ENCODE measurements at places on chromosomes 4 and X.

DNA sequence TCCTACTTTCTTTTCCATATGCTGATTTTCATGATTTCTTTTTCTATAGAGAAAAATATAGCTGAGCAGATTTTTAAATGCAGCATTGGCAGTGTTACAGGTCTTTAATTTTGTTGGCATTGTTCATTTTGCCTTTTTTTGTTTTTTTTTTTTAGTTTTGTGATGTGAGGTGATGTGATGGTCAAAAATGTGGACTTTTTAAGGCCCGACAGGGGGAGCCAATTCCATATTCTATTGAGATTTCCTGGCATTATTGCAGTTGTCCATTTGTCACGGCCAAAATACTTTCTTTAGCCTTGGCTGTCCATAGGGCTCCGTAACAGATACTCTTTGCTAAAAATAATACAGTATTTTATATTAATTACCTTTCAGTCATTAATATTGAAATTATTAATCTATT, 47.8 kb downstream of the SLIT2 start:
- peak; percentile 41 for DNase-seq

DNA sequence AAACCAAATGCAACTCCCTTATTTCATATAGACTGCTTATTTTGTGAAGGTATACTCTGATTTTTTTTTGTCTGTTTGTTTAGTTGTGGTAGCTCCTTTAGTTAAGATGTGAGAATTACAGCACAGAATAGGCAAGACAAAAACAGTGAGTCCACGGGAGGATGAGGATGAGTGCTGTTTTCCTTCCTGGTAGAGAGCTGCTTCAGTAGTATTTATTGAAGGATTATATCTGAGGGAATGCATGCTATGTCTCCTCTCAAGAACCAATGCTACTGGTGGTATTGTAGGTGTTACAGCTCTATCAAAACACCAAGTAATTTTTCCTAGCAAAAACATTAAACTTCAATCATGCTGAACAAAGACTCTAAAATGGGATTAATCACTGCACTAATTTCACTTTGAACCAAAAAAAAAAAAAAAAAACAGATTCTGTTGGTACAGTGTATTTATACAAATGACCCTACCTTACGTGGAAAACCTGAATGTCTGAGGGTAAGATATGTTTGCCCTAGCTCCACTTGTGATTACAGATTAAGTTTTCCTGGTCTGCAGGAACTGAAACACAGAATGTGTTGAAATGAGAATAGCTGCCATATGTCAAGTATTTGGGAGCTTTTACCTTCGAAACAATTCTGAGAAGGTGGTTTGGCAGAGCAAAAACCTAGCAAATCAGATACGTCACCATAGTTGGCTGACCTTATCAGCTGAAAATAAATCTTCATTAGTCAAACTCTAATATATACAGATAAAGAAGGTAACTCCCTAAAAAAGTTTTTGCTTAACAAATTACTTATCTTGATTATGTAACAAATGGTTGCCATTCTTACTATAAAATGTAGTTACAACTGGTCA, 40.3 kb downstream of the PPP3CA start:
- no peak for DNase-seq

DNA sequence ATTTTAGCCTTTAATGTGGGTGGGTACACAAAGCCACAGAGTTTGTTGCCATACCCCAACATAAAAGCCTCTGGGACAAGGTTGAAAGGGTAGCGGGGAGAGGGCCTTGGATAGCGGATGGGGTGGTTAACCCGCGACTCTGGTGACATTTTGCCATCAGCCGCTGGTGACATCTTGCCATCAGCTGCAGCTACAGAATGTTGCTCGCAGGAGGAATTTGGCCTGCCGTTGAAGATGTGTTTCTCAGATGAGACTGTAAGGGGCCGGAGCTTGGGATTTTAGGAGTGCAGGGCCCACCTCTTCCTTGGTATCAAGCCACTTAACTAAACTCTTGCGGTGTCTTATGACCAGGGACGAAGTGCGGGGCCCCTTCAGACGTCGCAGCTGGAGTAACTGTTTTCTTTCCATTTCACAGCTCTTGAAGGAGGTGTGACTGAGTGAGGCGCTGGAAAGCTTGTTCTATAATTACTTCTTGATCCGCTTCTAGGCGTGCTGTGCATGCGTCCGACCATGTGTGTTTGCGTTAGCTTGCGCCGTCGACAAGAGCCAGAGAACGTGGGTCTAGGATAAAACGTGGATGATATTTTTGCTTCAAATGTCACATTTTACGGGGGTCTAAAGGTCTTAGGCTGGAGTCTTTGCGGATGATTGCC, 820 bp upstream of the RASL11B start:
- DNase-seq, result no peak

DNA sequence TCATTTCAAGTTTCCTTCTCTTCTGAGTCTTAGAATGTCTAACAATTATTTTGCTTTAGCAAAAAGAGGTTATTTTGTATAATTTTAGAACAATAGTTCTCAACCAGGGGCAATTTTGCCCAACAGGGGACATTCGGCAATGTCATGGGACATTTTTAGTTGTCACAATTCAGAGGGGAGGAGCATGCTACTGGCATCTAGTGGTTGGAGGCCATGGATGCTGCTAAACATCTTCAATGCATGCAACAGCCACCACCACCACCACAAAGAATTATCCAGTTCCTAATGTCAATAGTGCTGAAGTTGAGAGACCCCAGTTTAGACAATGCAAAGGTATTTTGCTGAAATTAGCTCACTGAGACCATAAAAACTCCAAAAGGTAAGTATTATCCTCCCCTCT, 122.5 kb downstream of the ARHGAP6 start:
- no peak for DNase-seq

DNA sequence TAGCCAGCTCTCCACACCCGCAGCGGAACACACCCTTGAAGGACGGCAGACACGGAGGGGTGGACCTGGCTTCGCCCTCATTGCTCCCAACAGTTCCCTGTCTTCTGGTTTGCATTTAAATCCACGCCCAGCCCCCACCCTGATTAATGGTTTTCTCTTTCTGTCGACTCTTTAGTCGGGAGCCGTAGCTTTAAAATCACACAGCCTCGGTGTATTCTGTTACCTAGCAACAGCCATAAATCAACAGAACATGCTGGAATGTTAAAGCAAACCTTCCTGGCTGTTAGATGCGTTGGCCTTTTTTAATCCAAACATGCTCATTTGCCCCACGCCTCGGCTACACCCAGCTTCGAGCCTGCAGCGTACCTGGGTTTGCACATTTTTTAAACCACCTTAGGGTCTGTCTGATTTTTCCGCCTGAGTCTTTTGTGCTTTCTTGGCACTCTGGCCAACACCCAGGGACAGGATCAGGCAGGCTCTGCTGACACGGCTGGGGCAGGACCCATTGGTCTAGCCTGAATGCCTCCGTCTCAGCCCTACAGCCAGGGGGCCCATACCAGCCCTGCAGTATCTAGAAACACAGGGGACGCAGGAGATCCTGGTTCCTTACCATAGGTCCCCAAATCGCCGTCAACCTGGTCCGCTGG, 21.4 kb upstream of the PPP2R2C start:
- peak; percentile 12 for DNase-seq

DNA sequence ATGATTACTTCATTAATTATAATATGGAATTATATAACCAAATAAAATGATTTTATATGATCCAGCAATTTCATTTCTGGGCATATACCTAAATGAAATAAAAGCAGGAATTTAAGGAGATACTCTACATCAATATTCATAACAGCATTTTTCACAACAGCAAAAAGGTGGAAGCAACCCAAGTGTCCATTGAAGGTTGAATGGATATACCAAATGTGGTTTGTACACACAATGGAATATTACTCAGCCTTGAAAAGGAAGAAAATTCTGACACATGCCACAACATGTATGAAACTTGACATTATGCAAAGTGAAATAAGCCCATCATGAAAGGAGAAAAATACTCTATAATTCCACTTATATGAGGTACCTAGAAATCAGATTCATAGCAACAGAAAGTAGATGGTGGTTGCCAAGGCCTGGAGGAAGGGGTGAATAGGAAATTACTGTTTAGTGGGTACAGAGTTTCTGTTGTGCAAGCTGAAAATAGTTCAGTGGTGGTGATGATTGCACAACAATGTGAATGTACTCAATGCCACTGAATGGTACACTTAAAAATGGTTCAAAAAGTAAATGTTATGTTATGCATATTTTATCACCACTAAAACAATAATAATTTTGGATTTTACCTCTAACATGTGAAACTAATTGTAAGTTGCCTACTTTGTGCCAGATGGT, 471.5 kb downstream of the SPRY1 start:
- DNase-seq, result peak; percentile 27

DNA sequence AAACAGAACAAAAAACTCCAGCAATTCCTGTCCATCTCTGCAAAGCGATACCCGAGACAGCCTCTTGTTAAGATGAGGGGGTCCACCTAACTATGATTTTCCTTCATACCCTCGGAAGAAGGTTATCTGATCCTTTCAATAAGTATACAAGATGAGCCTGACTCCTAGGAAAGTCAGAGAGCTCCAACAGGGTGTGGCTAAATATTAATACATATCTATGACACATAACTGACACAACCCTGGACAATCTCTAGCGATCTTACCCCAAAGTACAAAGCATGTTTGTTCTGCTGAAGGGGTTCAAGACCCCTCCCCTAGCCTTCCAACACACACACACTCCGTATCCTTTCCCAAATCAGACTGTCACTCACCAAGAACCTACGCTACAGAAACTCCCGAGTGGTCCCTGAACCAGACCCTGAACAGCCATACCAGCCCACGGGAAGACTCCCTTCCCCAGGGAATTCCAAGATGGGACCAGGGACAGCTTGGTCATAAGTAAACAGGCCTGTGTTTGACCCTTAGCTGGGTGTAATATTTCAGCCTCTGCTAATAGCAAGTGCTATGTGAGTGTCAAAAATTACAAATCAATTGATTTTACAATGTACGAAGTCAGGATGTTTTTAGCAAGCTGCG, 110.3 kb downstream of the PRKX start:
- DNase-seq, result no peak

DNA sequence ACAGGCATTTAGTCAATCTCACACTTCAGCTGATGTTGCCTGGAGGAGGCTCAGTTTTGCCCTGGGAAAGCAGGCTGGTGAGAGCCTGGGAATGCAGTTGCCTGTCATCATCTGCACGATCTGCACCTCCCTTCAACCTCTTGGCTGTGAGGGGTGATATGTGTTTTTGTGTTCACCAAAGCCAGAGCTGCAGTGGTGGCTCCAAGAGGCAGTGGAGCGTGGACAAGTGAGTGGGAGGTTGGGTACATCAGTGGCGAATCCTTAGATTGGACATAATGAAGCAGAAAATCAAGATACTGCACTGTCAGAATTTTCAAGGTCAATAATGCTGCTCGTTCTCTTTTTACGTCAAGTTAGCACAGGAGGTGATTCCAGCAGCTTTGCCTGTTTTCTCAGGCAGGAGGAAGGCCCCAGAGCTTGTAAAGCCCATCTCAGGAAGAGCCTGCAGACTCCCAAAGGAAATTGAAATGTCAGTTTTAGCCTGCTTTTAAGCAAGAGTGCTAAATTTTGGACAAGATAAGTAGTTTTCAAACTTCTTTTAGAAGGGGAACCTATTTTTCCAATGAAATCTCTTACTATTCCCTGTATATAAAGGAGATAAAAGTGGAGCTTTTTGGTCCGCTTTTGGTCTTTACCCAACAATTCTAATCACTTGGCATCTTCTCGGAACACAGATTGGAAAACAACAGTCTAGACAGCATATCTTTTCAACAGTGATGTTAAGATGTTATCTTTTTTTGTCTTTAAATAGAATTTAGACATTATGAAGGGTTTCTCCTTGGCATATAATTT, 92.8 kb downstream of the FRAS1 start:
- no peak for DNase-seq

- peak; percentile 99 for DNase-seq
These were observed 78.3 kb upstream of the ATXN3L start for GRCh38 chrX:13397878-13398818.

- DNase-seq, result peak; percentile 17
These were observed 116.6 kb downstream of the ARHGAP24 start for GRCh38 chr4:85591406-85592098.

DNA sequence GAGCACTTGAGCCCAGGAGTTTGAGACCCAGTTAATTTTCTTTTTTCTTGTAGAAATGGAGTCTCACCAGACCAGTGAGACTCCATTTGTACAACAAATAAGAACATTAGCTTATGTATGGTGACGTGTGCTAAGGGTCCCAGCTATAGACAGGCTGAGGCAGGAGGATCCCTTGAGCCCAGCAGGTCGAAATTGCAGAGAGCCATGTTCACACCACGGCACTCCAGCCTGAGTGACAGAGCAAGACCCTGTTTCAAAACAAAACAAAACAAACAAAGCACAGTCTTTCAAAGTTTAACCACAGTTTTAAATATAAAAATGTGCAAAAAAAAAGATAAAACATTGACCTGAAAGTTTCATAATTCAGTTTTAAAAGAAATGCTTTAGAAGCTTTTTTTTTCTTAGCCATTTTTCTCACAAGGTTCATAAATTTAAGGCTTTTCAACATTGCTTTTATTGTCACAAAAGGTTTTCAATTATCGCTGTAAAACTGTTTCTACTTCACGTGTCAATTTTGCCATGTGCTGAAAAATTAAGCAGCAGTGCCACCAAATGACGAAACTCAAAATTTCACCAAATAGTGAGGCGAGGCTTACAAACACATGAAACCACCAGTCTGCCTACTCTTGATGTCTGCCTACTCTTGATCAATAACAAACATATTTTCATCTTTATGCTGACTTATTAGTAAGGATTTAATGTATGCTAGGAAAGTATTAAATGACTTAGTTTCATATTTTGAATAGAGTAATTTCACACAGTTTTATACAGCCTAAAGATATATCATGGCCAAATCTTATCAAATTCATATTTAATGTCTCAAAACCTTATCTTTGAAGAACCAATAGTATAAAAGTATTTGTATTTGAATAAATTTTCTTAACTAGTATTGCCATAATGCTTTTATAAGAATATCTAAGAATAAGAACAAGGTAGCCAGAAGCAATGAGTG, 126.3 kb downstream of the NEK1 start:
- peak; percentile 64 for DNase-seq

- DNase-seq, result no peak
These were observed 796.1 kb upstream of the ADGRL3 start for GRCh38 chr4:60404027-60404426.

- DNase-seq, result peak; percentile 84
These were observed 12.3 kb upstream of the TMEM156 start for GRCh38 chr4:39044364-39044955.

- no peak for DNase-seq
These were observed 9.2 kb downstream of the UBA1 start for GRCh38 chrX:47202877-47203276.

DNA sequence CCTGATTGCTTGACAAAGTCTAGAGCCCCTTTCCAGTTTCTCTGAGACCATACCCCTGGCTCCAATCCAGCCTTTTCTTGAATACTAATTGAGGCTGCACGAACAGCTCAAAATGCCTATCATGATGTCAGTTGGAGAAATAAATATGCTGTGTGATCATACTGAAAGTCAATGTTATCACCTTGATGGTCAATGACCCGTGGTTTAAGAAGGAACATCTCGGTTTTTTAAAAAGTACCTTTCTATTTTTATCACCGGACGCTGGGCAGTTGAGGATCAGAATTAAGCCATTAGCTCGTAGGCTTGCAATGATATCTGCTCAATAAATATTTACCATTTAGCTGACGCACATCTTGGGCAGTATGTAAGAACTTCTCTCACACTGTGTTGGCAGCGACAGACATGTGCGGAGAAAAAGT, 852 bp upstream of the WDR44 start:
- peak; percentile 38 for DNase-seq

GRCh38 chrX:30241724-30242415, at the start of gene MAGEB4:
Gene MAGEB4, plus strand, starts transcription at chrX:30242000. Its CDS starts 136 bp downstream, at chrX:30242136.
- DNase-seq, result no peak

GRCh38 chrX:9204560-9204959, 170.6 kb upstream of the FAM9B start:
- no peak for DNase-seq

Data from AG10803 (cell line).